ENCODE measurements at places on chromosomes 2 and 18.

DNA sequence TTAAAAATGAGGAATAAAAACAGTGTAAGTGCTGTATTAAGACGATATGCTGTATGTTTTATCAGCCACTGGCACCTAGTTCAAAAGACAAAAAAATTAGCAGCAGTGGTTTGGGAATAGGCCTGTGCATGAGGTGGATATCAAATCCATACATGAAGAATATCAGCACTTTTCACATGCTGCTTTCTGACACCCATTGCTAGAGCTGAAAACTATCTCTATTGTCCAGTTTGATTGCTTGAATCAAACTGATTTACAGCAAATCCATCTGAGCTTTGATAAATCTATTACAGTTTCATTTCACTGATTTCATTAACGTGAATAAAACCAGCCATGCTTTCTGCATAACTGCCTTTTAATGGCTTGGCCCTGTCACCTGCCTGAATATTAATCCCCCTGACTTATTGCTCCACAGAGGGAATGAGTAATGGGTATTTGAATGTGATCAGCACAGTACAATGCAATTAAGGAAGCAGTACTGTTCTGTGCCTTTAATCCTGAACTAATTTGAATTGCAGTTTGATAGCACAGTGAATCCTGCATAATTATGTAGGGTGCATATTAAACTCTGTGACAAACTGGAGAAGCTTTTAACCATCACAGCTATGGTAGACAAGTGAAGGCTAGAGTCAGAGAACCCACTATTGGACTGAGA lies 154.0 kb downstream of the GPD2 start:
- no peak for DNase-seq

GRCh38 chr2:23436346-23437098 lies 51.5 kb downstream of the KLHL29 start:
- no peak for DNase-seq

GRCh38 chr2:165369131-165369897 lies 100.2 kb upstream of the CSRNP3 start:
- no peak for DNase-seq

DNA sequence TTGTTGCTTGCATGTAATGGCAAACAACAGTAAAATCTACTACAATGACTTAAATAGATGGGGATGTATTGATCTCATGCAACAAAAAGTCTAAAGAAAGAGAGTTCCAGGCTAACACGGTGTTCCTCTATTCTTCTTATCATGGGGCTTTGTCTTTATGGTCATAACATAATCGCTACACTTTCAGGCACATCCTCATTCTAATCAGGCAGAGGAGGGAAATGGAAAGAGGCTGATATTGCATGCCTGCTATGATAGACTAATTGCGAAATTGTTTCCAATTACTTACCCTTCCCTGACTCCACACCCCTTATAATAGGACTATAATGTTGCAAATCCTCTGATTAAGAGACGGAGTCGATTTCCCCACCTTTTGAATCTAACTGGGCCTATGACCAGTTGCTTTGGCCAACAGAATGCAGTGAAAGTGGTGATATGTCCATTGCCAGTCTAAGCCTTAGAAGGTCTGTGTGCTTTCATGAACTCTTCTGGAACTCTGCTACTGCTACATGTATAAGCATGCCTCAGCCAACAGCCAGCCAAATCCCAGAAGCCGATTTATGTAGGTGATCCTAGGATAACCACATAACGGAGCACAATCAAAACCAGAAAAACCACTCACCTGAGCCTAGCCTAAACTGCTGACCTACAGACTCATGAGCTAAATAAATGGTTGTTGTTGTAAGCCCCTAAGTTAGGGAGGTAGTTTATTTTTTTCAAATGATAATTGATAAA lies 180.3 kb upstream of the TACR1 start:
- DNase-seq = no peak

DNA sequence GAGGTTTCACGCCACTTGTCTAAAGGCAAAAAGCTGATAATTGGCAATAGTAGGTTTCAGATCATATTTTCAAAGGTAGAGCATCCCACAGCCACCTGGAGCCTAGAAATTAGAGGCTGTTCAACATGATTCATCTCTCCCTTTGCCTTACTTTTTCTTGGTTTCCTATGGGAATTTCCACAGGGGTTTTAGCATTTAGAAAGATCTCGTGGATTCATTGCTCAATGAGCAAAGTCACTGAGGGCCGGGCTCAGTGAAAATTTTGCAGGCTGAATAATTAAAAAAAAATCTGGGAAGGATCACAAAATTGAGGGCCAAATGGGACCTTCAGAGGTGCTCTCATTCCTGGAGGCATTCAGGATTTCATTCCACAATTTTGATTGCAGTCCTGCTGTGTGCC lies 137.1 kb downstream of the VAPA start:
- no peak for DNase-seq

DNA sequence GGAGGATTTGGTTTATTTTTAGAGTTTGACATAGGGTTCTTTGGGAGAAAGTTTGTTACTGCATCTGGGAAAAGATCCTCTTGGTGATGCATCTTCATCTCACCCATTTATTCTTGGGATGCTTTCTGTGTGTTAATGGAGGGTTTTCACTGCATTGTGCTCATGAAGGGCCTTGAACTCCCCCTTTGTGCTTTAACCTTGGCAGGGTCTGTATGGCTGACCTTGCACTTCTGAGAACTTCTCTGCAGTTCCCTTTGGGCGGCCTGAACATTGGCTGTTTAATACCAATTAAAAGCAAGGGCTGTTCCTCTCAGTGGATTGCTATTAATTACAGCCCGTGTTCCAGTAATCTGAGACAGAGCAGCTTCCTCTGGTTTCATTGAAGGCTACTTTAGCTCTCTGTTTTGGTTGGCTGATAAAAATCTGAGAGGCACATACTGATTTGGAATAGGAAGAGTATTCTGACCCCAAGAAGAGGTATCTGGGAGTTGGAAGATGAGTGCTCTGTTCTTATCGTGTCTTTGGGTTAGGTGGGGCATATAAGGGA lies 37.5 kb downstream of the FMNL2 start:
- DNase-seq = no peak

DNA sequence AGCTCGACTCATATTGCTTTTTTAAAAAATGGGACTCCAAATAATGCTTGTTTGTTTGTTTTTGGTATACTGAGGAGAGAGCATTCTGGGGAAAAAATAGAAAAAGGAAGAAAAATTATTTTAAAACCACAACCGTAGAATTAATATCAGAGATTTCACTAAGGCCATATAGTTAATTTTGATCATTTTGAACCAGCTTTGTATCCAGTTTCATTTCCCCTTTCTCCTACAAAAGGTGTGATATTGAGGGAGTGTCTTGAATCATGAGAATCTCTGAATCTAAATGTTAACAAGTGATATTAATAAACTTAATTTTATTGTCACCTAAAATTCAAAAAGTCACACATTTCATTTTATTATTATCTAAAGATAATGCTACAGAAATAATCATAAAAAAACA lies 198.5 kb upstream of the GALNT5 start:
- DNase-seq = no peak

DNA sequence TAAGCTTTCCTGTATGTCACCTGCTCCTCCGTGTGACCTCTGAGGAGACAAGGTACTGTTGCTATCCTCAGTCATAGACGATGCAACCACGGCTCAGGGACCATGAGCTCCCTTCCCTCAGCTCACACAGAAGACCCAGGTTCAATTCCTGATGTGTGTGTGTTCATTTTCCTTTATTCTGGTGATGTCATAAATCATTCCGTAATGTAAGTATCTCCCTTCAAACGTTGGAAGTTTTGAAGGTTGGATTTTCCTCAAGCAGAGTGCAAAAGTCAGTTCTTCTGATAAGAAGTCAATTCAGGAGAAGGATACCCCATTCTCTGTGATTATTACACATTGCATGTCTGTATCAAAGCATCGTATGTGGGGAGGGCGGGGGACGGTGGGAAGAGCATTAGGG lies 118.9 kb upstream of the FAM136A start:
- DNase-seq = no peak

GRCh38 chr18:51151568-51152511 lies 45.6 kb downstream of the MEX3C start:
- DNase-seq = peak; percentile 65

DNA sequence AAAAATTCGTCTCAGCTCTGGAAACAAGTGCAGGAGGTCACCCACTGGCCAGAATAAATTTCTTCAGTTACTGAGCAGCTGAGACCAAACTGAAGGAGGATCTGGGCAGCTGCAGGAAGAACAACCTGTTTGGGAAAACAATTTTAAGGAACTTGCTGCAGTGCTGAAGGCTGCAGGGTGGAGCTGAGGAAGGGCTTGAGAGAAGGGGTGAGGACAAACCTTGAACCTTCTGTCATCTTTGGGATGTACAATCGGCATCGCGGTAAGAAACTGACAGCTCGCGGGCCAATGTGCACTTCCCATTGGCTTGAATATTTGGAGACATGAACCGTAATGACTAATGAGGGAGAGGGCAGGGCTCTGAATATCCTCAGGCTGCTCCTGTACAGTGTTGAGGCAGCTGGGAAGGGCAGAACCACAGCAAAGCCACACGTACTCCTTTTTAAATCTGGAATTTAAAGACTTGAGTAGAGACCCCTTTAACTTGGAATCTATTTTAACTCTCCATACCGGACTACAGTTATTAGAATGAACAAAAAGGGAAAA lies 90.3 kb downstream of the TACR1 start:
- DNase-seq = no peak

DNA sequence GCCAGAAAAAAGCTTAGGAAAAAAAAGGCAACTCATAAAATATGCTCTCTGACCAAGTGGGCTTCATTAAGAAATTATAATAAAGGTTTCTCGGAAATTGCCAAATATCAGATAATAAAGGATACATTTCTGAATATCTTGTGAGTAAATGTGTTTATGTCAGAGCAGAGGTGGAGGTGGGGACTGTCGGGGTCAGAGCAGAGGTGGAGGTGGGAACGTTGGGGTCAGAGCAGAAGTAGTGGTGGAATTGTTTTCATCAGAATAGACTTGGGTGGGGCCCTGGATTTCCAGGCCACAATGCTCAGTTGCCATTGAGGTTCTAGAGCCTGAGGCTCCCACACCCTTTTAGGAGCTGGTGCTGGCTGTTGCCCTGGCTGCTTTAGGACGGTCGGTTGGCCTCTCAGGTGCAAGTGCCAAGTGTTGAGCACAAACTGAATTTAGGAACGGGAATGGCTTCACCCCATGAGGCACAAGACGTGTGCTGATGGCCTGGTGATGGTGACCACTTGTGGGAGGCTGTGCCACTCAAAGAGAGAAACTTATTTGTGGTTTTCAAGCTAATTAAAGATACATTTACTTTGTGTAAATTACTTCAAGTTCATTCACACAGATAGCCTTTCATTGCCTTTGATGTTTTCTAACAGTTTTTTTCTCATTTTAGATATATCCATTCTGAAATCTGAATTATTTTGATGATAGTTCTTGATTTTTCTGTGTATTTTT lies 131.5 kb downstream of the ATP9B start:
- DNase-seq = peak; percentile 4

- DNase-seq = no peak
Observed at GRCh38 chr2:1784087-1784486, 39.8 kb upstream of the PXDN start.

DNA sequence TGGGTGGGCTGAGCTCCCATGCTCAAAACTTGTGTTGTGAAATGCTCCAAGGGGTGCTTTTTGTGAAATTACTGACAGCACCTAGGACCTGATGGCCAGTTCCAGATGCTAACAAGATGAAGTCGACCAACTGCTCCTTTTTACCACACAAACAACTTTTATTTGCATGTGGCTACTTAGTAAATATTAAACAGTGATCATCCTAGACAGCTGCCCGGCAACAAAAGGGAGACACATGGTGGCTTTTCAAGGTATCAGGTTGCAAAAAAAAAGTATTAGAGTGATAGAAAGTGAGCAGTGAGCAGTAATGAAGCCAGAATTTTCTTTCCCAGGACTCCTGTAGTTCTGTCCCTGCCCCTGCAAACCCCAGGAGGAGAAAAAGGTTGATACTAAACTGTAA lies 118.5 kb downstream of the RPIA start:
- DNase-seq = no peak

GRCh38 chr2:21467910-21468309 lies 344.1 kb downstream of the TDRD15 start:
- no peak for DNase-seq

DNA sequence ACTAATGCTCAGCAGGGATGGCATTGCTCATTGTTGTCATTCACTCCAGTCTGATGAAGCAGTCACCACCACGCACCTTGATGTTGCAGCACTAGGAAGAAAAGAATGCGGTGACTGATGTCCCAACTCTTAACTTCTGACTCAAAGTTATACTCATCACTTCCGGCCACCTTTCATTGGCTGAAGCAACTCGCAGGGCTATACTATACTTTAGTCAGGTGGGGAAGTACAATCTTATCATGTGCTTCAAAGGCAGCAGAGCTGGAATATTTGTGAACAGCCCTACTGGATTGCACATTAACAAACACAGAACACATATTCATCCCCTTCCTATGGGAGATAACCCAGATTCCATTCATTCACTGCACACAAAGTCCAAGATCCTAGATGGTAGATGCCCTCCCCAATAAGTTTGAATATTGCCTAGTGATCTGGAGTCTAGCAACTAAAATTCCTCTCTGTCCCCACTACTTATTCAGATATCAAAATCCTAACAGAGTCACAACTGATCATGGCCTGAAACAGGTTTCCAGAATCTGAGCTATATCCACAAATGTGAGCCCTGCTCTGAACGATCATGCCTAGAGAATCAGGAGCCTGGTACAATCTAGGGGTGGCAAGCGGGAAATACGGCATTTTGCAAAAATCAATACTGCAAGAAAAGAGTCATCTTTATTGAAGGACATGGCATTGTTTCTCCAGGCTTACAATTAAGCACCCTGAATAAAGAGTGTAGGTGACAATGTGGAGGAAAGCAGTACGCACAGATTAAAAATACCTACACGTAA lies 3.4 kb upstream of the SPATS2L start:
- no peak for DNase-seq

DNA sequence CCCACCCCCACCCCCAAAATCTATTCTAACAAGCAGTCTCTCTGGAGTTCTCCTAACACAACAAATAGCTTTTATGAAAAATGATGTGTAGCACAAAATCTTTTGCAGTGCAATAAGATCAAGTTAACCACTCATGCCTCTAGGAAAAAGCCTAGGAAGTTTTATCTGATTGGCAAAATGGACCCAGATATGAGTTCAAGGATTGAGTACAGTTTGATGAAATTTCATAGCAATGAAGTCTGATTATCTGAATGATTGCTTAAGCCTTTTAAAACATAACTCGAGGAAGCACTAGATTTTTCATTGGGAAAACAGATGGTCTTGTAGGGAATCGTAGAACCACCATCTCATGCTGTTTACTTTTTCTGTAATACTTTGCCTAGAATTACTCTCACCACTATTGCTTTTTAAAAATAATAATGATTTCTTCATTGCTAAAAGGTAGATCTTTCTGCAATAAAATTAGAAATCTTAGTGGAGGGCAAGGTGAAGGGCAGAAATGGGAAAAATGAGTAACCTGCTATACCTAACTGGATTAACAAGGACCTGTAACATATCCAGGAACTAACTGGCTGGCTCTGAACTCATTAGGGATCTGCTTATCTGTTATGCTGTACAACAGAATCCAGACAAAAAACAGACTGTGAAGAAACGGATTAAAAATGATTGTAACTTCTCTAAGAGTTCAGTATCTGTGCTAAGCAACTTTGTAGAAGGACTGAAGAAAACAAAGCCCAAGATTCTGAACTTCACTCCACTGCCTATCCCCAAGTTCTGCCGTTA lies 73.7 kb upstream of the ETAA1 start:
- no peak for DNase-seq

GRCh38 chr18:62788876-62789275 lies 73.5 kb downstream of the PHLPP1 start:
- no peak for DNase-seq

Measured in central memory CD4-positive, alpha-beta T cell (primary cell).